ENCODE measurements at places on chromosomes 16 and 17. TPM values are rescaled to one million over a fixed set of nuclear protein-coding genes. Genes with fewer than 3 reads are reported as not detected.

KRT33B gene
- total RNA-seq = not detected

GRCh38 chr16:85676466-85676865 lies 12.3 kb downstream of the GINS2 start:
- DNase-seq = no peak

DNA sequence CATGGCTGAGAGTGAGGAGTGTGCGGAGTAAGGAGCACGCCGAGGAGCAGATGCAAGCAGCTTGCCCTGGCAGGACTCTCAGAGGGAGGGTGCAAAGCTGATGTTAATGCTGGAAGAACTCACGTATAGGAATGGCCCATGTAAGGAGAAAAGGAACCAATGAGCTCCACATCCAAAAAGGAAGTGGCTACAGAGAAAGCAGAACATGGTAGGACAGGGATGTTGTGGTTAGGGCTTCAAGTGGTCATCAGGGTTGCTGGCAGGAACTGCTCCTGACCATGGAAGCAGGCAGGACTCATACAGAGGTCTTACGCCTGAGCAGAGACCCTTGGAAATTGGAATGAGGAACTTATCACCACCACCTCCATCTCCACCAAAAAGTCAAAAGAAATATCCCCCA lies 5.2 kb downstream of the MYO1D start:
- no peak for DNase-seq

CTDNEP1 gene
- 19.8 TPM for total RNA-seq

ZFHX3 gene
- 12.3 TPM for total RNA-seq

DNA sequence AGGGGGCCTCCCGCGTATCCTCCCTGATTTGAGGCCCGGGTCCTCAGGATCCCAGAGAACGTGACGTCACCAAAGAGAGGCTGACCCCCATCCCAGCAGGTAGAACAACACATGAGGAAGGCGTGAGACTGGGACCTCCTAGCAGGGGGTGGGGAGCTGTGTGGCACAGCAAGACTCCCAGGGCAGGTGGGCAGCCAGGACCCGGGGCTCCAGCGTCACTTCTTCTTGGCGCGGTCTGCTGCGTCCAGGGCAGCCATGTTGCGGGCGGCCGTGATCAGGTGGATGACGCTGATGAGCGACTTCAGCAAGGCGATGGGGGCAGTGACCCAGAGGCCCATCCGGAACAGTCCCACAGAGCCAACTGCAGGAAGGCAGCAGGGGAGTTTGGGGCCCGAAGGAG lies 4.1 kb downstream of the CDIPT start:
- no peak for DNase-seq

GRCh38 chr17:5950878-5951277 lies 119.3 kb upstream of the WSCD1 start:
- DNase-seq = no peak

CCL14 gene
- 1.3 TPM for total RNA-seq

DNA sequence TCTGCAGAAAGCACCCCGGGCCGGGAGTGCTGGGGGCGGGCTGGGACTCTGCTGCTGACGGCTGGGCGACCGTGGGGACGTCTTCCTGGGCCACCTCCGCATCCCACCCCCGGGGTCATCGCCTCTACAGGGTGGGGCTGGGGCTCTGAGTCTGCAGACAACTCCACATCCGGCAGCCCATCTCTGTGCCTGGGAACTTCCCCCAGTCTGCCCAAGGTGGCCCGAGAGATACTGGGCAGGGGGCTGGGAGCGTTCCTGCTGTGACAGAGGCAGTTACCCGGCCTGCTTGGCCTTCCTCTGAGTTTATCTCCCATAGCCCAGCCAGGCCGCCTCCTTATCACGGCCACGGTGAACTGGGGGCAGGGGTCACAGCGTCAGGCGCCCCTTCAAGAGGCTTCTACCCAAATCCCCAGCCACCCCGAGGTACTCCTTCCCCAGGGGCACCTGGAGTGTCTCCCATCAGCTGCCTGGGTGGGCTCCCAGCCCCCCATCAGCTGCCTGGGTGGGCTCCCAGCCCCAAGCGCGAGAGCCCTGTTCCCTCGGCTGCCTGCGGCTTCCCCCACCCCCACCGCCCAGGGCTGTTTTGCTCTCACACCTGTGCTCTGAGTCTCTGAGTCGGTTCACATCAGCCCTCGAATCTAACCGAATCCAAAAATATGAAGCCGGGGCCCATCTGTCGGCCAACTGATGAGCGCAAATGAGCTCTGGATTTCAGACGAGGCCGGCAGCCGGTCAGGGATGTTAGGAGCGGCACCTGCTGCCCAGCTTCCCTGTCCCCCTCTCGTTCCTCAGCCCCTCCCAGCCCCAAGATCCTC lies 15.6 kb upstream of the CBFA2T3 start:
- no peak for DNase-seq

DNA sequence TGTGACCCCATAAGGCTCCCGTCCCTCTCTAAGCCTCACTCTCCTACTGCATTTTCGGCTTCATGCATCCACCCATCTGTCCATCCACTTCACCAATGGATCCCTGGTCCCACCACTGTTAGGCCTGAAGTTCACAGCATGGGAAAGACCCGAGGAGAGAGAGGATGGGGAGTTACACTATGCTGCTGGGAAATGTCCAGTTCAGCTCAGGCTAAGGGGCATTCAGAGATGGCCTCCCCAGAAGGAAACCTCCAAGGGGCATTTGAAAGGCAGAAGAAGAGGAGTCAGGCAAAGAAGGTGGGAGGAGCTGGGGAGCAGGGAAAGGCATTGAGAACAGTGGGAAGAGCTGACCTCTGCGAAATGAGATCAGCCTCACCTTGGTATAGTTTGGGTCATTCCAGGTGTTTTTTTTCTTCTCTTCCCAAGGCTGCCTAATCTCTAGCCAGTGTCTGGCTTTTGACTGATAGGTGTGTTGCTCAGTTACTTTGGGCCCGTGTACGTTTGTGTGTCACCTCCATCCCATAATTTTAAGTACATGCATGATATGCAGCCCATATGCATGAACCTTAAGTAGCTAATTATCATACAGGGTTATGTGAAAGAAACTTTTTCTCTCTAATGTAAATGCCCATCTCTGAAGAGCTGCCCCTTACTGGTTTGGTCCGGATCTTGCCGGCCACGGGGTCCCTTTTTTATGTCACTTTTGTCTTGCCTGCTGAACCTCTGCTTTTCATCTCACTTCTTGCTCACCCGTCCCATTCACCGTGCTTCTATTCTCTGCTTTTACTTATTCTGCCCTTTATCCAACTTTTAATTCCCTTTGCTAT lies 11.6 kb upstream of the DRC7 start:
- no peak for DNase-seq

- DNase-seq = no peak
These were observed 80.0 kb downstream of the USP32 start for GRCh38 chr17:60311936-60312335.

MYH13 gene
- total RNA-seq = not detected

GRCh38 chr17:20189302-20189701 lies 180.1 kb downstream of the SPECC1 start:
- DNase-seq = no peak

DNA sequence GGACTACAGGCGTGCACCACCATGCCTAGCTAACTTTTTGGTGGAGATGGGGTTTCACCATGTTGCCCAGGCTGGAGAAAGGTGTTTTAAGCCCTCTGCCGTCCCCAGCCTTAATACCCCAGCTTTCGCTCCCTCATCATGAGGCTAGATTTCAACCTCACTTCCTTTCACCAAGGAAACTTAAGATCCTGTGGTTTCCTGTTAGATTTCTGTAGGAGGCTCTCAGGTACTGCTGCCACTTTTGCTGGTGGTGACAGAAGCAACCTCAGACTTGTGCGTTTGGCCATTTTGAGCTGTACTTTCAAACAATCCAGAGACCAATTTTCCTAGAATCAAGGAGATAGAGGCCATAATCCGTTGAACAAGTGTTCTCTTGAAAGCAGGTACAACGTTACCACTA lies 36.2 kb downstream of the MPHOSPH6 start:
- no peak for DNase-seq

- peak; percentile 29 for DNase-seq
These were observed 919.1 kb upstream of the EEF2KMT start for GRCh38 chr16:6016530-6017184.

- no peak for DNase-seq
These were observed 8.5 kb downstream of the ITGA3 start for GRCh38 chr17:50064253-50065001.

DNA sequence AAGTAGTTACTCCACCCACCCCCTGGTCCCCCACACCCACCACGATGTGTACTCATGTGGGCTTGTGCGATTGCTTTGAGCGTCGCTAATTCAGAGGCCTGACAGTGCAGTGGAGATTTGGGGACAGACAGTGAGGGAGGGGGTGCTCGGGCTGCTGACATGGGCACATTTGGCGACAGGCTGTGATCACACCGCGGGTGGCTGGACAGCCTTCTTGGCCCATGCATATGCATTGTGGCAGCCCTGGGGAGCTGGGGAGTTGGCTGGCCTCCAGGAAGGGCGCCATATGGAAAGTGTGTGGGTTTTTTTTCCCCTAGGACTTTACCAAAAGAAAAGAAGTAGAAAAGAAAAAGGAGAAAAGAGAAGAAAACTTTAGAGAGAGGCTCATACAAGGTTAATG lies 275.5 kb upstream of the N4BP1 start:
- DNase-seq = no peak

DNA sequence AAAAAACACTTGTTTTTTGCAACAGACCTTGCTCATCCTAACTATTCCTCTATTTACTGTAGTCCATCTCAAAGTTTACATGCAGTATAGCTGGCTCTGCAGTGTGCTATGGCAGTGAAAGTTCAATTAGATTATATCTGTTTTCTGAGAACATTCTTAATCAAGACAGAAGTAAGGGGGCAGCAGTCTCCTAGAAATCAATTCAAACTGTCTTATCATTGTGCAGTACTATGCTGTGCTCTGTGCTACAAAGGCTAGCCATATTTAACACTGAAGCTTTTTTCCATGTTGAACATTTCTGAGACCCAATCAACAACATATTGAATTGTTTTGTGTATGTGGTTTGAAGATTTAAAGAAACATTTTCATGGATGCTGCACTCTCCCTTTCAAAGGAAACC lies 11.4 kb downstream of the NETO2 start:
- DNase-seq = no peak

- DNase-seq = no peak
These were observed 4.4 kb downstream of the GAA start for GRCh38 chr17:80105762-80106161.

DNA sequence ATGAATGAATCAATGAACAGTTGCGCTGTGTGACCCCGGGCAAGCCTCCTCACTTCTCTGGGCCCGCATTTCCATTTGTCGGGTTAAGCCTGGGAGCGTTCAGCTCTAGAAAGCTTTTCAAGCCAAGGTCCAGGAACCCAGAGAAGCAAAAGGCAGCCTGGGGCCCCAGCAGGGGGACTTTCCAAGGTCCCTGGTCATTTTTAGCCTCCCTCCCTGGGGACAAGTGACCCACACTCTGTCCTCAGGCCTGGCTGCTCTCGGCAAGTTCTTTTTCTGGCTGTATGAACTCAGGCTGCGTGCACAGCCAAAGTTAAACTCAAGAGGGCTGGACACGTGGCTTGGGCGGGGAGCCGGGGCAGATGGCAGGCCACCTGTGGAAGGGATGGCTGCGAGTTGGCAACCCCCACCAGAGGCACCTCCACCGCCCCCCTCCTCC lies 41.4 kb upstream of the CIBAR2 start:
- no peak for DNase-seq

DNA sequence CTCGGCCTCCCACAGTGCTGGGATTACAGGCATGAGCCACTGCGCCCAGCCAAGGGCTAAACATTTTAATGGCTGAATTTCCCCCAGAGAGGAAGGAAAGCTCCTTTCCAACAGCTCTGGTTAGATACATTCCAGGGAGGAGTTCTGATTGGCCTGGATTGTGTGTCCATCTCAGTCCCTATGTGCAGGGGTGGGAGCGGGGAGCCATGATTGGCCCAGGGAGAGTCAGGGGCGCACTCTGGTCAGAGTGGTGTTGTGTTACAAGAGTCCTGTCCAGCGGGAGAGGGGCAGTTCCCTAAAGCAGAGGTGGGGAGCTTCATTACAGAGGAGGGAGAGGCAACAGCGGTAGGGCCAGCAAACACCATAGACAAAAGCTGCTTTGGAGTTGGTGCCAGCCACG lies 75.0 kb downstream of the RAP1GAP2 start:
- no peak for DNase-seq
